ENCODE measurements at places on chromosomes 6 and 20.

- DNase-seq = no peak
Measured at GRCh38 chr6:105560611-105561066, 157.8 kb upstream of the PREP start.

DNA sequence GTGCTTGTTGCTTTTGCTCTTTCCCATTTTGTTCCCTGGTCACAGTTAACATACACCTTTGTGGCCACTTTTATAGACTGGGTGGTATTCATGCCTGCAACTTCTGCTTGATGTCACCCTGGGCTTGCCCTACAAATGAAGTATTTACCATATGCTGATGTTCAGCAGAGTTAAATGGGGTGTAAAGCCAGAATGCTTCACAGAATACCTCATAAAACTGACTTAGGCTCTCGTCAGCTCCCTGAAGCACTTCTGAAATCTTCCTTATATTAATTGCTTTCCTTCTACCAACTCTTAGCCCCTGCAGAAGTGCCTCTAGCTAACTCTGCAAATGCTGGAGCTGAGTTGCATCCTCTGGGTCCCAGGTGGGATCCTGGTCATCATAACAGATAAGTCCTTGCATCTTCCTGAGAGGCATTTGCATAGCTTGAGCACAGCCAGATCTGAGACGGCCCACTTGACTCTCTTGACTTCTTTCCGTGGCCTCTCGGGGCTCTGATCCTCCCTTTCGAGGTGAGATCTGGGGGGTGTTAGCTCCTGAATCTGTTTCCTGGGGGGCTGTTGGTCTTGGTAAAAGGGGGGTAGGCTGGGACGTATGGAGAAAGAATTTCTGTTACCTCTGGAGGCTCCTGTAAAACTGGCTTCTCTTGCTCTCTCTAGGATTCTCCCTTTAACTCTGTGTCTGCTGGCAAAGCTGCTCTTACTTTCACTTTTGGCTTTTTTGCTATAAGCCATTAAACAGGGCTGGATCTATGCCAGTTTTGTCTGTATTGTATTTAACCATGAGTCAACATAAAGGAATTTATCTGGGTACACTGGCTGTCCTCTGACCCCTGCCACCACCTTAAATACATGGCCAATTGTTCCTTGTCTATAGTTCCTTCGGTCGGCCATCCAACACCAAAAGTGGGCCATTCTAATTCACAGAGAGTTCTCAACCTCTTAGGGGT is 223.0 kb upstream of the SYNCRIP start:
- DNase-seq = no peak

GRCh38 chr20:39762716-39763115 is 800.6 kb downstream of the DHX35 start:
- no peak for DNase-seq

GRCh38 chr20:48708116-48708515 is 119.7 kb downstream of the PREX1 start:
- DNase-seq = no peak

DNA sequence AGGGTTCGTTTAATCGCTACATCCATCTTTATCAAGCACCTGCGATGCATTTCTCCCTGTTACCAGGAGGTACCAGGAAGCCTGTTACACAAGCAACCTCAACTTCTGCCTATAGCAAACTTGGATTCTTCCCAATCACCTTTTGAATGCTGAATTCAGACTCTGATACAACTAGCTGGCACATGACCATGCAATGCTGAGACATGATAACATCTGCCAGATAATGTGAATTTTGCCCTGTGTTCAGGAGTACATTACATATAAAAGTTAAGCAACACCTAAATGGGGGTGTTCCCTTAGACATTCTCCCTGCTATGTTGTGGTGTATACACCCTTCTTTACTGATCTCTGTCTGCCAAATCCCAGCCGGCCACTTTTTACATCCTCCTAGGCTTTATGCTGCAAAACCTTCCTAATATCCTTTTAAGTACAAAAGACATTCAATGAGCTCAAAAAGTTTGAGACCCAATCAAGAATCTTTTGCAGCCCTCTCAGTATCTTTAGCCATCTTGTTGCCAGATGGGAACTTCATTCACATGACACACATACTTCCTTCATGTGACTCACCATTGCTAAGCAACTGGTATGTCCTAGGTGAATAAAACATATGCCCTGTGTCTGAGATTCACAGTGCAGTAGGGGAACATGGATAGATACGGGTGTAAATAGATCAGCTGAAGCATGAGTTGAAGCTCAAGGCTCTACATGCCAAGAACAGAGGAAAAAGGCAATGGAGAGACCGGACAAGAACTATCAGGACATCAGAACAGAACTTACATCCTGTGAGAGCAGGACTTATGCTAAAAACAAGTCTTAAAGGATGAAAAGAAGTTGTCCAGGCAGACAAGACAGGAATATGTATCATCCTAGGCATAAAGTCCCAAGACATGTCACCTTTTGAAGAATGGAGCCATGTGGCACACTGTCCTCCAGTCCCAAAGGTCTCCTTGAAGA is 84.3 kb downstream of the ZHX3 start:
- DNase-seq = no peak

DNA sequence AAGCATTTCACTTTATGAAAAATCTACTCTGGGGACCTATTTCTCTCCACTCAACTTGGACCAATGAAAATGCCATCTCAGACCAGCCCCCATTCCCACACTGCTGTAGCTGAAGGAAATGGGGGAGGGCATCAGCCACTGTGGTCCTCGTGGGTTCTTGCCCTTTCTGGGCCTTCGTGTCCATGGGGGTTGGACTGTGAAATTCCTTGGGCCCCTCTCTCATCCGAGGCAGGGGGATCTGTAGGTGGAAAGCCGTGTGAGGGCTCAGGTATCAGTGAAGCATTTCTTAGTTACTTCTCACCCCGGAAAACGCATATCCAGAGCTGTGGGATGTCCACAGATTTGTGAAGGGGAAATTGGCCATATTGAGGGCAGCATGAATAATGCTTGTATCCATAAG is 147.9 kb downstream of the CDC5L start:
- DNase-seq = no peak

DNA sequence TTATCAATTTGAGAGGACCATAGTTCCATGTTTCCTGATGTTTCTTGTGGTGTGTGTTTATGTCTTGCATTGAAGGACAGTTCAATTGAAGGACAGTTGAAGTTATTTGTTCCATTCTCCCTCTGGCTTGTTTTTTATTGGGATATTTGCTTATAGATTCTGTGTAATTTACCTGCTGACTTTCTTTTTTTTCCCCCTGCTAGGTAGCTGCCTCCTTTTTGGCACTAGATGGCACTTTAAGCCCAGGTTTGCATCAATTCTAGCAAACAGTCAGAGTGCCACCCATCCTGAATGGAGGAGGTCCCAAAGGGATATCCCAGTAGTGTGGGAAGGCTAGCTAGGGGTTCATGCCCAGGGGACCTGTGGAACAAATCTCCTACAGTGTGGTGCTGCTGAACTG is 78.1 kb downstream of the CFAP61 start:
- DNase-seq = no peak

DNA sequence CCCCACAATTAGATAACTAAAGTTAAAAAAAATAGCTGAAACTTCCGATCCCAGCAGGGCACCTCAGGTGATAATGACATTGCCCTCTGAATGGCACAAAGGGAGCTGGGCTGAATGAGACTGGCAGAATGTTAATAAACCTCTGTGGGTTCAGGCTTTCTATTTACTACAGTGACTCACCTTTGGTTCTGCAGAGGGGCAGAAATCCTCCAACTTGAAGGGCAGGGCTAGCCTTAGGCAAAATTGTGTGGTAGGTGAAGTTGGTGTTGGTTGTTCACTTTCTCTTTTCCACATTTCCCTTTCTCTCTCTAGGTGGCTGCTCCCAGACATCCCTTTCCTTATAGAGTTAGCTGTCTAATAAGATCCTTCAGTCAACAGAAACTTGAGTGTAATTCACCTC is 625.2 kb downstream of the EPM2A start:
- DNase-seq = no peak
